ENCODE measurements at places on chromosomes 7 and 10. TPM values are rescaled to one million over a fixed set of nuclear protein-coding genes. Genes with fewer than 3 reads are reported as not detected.

RPEL1 gene
- not detected for total RNA-seq

LDB3 gene
- 4.9 TPM for total RNA-seq

TMEM270 gene
- total RNA-seq: not detected

TMEM254 gene
- 13.6 TPM for total RNA-seq

GJC3 gene
- total RNA-seq: 31.7 TPM

PPA1 gene
- 114 TPM for total RNA-seq

Measured in sciatic nerve (tissue), 2 donors.